Forelimb muscle (tissue), 1 donor: ENCODE measurements at places on chromosomes 13 and 19. TPM values are rescaled to one million over a fixed set of nuclear protein-coding genes. Genes with fewer than 3 reads are reported as not detected.

Gene MBD3L2
- polyA plus RNA-seq = not detected

Gene HSH2D
- polyA plus RNA-seq = 0.30 TPM

Gene BCAM
- 201 TPM for polyA plus RNA-seq

Gene SHISA7
- polyA plus RNA-seq = 0.14 TPM

Gene FBXO27
- polyA plus RNA-seq = 2.2 TPM

Gene SIGLECL1
- polyA plus RNA-seq = not detected

Gene DIAPH3
- polyA plus RNA-seq = 6.5 TPM

DNA sequence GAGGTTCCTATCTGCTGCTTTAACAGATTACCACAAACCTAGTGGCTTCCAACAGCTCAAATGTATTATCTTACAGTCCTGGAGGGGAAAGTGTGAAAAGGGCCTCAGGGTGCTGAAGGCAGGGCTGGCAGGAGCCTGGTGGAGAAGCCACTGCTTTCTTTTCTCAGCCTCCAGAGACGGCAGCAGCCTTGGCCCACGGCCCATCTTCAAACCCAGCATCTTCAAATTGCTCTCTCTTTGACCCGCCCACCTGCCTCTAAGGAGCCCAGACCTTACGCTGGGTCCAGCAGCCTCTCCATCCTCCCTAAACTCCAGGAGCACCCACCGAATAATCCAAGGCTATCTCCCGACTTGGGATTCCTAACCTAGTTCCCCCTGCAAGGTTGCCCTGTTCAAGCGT, 35.6 kb downstream of the C13orf46 start:
- no peak for DNase-seq

DNA sequence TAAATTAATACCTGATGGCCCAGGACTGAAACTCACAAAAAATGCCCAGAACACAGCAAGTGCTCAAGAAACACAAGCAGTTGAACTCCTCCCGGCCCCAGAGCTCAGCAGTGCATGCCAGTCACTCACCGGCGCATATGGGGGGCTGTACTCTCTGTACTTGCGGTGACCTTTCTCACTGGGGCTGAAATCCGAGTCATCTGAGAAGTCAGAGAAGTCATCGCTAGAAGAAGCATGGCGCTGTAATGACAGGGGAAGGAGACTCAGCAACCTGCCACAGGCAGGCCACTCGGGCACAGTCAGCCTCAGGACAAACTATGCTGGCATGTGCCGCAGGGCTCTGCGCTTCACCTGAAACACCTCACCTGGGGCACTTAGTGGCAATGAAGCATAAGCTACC, 19.7 kb downstream of the ZC3H4 start:
- no peak for DNase-seq

DNA sequence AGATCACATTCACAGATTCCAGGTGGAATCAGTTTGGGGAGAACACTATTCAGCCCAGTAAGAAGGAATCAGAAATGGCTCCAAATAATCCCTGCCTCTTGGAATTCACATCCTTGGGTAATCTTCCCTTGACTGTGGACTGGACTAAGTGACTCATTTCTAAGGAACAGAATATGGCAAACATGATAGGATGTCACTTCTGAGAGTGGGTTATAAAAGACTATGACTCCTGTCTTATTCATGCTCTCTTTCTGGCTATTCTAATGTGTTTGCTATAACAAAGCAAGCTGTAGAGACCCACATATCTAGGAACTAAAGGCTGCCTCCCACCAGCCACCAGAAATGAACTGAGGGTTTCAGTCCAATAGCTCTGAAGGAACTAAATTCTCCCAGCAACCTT, 37.8 kb downstream of the MBD3L2B start:
- DNase-seq = no peak

GRCh38 chr19:8367327-8368001, 3.5 kb downstream of the ANGPTL4 start:
- DNase-seq = no peak

- DNase-seq = no peak
Measured at GRCh38 chr13:74835579-74835978, 646.4 kb downstream of the TBC1D4 start.

DNA sequence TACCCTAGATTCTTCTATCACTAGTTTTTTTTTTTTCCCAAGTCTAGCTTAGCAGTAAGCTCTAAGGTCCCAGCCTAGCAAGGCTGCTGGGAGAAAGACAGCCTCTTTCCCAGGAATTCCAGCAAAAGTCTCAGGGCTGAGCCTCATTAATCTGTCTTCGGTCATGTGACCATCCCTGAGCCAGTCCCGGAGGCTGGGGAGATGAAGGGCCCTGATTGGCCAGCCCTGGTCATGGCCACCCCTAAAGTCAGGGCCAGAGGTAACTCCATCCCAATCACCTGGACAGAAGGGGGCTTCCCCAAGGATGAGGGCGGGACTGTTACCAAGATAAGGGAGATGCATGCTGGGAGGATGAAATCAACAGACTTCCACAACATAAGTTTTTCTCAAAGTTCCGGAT, 43.3 kb downstream of the CCNE1 start:
- DNase-seq = no peak

GRCh38 chr19:32599736-32600157, 18.8 kb downstream of the PDCD5 start:
- no peak for DNase-seq

GRCh38 chr19:30704771-30705330, 332.7 kb downstream of the ZNF536 start:
- no peak for DNase-seq

DNA sequence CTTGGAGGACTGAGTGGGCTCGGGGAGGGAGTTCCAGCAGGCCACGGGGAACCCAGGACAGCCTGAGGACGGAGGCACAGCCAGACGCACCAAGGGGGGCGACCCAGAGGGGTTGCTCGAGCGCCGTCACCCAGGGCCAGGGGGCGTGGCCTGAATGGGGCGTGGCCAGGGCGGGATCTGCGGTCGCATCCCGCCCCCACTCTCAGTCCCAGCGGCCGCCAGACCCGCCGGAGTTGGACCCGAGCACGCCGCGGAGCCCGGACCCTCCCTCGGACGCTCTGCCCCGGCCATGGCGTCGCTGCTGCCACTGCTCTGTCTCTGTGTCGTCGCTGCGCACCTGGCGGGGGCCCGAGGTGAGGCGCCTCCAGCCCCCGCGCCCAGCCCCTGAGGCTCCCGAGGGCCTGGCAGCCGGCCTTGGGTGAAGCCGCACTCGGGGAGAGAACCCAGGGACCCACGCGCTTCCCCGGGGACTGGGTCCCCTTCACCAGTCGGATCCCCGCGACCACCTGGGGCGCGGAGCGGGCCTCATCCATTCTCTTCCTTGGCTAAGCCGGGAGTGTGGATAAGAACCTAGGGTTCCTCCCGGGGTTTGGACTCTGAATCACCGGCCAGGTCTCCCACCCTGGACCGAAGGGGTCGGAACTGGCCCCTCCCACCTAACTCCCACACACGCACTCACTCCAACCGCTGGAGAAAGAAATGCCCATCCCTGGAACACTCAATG, at the start of gene CILP2:
Gene CILP2 (plus strand): TSS at position 205 of the 724 bp plus-strand sequence. CDS start 85 bp downstream, at position 290.
- DNase-seq = no peak
